ENCODE measurements at places on chromosomes 1 and 21.

GRCh38 chr1:224650290-224650689 is 34.2 kb downstream of the CNIH3 start:
- no peak for DNase-seq

- DNase-seq = no peak
Observed at GRCh38 chr1:14404862-14405301, 193.6 kb upstream of the KAZN start.

GRCh38 chr1:177871613-177872307 is 98.1 kb downstream of the SEC16B start:
- DNase-seq = no peak

DNA sequence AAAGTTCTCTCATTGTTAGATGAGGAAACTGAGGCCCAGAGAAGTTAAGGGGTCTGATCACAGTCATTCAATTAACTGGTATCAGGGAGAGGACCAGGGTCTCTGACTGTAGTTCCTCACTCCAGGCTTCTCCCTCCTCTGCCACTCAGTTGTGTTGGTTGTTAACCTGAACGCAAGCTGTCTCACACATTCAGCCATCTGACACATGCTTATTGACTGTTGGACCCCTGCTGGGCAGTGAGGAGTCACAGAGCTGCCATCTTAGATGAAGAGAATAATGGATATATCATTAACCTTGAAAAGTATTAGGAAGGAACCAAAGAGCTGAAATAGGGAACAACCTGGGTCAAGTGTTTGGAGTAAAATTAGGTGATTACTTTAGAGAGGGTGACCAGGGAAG is 194.8 kb downstream of the ZZZ3 start:
- no peak for DNase-seq

DNA sequence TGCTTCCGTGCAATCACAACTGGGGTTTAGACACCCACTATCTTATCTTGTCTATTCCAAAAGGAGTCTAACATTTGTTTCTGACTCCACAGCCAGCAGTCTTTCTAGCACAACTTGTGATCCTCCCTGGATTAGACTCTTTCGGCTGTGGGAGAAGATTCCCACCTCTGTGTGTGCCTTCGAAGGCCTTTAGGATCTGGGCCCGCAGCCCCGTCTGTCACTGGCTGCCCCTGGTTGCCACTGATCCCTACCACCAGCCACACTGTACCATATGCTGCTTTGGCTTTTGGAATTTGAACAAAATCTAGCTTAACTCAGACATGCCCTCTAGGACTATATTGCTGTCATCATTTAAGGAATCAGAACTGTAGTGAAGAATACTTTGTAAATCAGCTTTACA is 18.0 kb downstream of the NTPCR start:
- no peak for DNase-seq

GRCh38 chr1:25111706-25112105 is 120.6 kb downstream of the SYF2 start:
- DNase-seq = no peak

DNA sequence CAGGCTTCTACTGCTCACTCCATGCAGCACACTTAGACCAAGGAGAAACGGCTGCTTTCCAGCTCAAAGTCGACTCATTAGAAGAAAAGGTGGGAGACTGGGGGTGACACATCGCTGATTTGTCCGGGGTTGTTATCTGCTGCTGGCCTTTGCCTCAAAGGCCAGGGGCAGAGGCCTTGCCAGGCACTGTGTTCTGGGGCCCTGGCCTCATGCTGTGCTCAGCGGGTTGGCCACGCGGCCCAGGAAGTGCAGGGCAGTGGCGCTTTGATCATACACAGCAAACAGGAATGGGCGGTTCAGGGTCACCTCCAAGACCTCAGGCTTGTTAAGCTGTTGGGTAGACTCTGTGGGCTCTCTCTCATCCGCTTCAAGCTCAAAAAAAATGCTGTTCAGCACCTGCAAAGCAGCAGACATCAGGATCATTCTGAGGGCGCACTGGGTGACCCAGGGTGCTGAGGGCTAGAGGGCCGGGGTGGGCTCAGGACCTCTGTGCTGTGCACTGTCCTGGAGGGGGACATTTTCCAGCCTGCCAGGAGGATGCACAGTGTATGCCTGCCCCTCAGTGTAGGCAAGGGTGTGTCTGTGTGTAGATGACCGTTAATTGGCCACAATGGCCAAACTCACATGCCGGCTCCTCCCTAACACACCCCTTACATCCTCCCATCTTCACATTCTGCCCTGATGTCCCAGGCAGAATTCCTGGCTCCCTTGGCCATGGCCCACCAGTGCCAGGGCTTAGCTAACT is 10.8 kb downstream of the AGT start:
- no peak for DNase-seq

GRCh38 chr1:37018510-37018909 is 15.8 kb downstream of the GRIK3 start:
- no peak for DNase-seq

DNA sequence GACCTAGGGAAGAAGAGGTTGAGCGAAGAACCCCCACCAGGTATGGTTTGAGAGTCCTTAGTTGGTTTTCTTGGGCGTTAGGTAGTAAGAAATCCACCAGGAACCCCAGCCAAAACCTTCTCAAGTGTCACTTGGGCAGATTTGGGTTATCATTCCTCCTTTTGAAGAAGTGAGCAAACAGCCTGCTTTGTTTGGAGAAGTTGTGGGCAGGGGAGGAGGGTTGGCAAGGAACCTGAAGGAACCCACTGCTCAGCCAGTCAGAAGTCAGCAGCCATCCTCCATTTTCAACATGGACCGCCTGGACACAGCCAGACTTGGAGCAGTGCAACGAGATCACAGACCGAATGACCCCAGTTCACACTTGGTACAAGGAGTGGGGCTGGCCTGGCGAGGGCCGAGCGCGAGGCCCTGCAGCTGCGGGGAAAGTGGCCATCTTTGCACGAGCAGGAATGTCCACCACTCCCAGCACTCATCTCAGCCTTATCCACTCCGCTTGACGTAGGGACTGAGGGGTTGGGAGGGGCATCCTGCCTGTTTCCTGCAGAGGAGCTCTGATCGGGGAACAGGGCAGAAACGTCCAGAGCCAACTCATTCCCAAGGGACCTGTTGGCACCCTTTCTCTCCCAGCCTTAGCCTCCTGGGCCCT is 7.2 kb downstream of the ADPRS start:
- no peak for DNase-seq

- DNase-seq = no peak
Observed at GRCh38 chr1:85438353-85438752, 26.6 kb downstream of the DDAH1 start.

DNA sequence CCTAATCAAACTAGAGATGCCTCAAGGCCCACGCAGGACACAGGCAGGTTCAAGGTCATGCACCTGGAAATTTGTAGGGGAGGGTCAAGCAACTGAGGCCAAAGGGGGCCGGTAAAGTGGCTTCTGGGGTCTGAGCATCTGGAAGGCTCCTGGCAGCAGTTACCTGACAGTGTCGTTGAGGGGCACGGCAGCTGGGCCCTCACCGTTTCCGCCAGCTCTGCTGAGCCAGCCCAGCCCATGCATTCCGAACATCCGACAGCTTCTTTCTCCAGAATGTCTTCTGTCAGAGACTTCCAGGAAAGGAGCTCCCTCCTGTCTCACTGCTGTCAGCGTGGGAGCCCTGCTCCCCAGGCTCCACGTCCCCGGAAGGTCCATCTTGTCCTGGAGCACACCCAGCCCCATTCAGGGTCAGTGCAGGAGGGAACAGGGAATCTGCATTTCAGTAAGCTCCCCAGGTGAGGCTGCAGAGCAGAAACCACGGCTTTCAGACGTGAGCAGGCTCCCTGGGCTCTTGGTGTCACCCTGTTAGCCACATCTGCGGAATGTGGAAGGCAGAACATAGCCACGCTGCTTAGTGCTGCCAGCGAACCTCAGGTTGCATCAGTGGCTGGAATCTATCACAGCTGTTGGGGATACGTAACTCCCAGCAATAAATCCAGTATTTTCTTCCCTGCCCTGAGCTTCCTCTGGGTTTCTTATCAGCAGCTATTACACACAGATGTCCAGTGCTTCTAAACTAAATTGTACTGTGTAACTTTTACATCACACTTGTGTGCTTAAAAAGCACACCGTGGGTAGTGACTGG is 36.3 kb upstream of the FAM3B start:
- DNase-seq = no peak

- no peak for DNase-seq
Observed at GRCh38 chr1:228345201-228345930, 61.3 kb downstream of the TRIM11 start.

DNA sequence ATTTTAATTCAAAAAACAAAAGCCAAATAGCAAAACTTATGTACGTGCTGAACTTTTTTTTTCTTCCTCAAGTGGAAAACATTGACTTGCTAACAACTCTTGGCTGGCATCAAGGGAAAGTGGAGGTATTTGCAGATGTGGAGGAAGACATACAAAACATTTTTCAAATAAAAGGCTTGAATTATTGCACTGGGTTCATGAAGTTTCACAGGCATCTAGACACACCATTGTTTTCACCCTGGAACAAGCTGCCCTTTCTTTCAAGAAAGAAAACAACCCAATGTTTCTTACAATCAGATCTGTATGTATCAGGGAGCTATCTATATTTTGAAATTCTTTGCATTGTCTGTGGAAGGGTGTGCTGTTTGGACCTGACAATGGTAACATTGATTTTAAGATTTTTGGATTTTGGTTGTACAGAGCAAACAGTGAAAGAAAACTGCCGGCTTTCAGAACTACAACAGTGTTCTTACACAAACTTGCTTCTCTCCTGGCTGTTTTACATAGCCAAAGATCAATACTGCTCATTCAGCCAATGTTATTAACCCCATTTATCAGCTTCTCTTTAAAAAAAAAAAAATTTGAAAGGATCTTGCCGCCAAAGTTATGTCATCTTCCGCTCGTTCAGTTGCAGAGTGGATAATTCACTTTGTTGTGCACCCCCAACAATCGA is 187.7 kb upstream of the FOXD3 start:
- DNase-seq = no peak

DNA sequence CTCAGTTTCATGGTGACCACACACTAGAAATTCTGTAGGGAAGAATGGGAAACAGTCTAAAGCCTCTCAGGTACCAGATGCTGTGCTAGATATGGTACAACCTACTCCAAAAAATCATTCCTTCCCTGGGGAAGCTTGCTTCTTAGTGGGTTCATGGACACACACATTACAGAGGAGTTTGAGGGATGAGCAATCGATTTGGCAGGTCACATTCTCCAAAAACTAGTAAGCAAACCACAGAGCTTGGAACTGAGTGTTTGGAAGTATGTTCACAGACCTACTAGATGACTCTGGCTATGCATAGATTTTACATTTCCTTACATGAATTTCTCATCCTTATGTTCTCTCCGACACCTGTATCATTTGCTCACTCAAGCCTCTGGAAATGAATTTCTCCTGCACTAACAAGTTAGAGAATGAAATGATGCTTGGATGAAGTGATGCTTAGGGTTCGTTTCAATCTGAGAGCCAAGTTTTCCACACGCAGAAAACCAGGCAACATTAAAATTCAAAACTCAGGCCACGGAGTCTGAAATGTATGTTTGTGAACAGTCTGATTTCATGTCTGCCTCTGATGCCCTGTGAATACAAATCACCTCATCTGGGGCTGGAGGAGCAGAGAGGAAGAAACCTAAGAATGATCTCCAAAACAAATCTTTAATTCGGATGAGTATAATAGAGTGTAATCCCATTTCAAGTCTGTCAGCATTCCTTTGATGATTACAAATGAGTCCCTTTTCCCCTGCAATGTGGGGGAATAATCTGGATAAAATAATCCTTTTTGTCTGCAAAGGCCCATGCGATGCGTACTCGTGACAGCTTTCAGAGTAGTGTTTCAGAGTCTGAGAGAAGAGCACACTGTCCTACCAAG is 11.0 kb downstream of the EVA1C start:
- DNase-seq = no peak

DNA sequence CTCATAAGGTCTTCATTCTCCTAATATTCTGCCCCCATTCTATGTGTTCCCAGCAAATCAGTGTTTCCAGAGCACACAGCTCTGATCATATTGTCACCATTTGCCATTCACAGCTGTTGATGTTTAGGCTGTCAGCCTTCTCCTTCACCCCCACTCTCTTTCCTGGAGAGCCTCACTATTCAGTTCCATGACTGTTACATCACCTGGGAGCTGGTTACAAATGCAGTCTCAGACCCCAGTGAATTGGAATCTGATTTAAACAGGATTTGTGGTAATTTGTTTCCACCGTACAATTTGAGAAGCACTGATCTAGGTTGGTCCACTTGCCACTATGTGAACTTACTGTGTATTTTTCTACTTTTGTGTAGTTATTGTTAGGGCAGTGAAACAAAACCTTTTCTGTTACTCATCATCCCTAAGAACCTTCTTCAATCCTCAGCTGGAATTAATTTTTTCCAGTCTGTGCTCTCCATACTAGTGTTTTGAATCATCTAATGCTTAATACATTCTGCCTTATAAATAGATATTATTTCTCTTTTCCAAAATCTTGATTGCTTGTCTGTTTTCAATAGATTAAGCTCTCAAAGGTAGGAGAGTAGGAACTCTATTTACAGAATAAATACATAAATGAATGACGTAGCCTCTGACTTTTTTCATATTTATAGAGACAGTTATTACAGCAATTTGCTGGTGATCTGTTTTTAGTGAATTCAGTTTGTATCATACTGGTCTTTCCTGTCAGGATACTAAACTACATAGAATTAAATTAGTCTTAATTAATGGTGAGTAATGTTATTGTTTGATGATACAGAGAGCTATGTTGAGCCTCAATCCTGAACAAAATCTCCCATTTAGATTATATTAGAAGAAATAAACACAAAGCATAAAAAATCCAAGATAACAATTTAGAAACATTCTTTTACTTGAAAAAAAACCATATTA is 8.1 kb downstream of the SNX7 start:
- no peak for DNase-seq

GRCh38 chr1:33348194-33348593 is 27.3 kb upstream of the A3GALT2 start:
- DNase-seq = no peak

DNA sequence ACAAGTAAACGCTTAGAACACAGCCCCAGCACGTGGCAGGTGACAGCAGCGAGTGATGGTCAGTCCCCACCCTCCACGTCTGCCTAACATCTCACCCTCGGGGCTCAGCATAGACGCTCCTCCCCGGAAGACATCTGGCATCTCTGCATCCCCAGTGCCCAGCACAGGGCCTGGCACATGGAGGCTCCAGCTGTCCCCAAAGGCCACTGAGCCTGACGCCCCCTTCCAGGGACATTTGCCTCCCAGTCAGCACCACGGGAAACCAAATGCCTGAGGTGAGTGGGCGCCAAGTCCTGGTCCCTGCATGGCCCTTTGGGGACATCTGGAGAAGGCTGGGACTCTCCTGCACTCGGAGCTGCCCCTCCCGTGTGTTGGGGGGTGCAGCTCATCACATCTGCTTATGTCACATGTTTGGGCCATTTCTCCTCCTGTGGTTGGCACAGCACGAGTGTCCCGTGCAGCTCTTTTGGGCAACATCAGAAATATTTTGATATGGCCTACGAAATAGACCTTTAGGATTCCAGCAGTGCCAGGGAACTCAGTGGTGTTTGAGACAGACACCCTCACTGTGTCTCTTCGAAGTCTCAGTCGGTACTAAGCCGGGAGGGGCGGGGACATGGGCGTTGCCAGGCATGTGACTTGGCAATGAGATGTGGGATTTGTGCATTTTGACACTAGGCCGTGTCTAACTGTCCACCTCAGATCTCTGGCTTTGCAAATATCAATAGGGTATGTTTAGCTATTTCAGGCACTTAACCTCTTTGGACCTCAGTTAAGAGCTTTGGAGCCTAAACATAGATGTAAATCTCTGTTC is 315.0 kb downstream of the PTPRU start:
- no peak for DNase-seq

GRCh38 chr1:90840352-90840751 is 123.2 kb upstream of the BARHL2 start:
- no peak for DNase-seq

- no peak for DNase-seq
Observed at GRCh38 chr1:16244650-16245285, 7.8 kb upstream of the CPLANE2 start.

GRCh38 chr1:61539720-61540462 is 185.1 kb downstream of the TM2D1 start:
- DNase-seq = no peak

All from GM13977 (cell line).